Activated CD4-positive, alpha-beta T cell treated with anti-CD3 and anti-CD28 coated beads, Interleukin-2, amount 50 U/mL, for 48 hours (primary cell): ENCODE measurements at places on chromosomes 13 and 19.

GRCh38 chr13:90640976-90641375 lies 706.5 kb upstream of the MIR17HG start:
- no peak for DNase-seq

DNA sequence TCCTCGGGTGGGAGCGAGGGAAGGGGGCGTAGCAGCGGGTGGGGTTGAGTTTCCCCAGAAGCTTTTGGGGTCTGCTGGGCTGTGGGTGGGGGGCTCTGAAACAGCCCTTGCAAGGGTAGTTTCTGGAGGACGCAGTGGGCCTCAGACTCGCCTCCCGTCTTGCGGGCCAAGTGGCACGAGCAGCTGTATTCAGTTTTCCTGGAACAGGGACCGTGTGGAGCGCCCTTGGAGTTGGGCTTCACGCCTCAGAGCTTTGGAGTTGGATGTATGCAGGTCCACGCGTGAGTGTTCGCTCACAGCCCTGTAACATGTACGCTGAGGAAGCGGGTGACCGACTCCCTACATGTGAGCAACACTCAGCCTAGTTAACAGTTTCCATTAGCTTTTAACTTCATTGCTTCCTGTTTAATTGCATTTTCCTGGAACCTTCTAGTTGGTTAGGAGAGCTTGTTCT lies 603 bp downstream of the TM9SF2 start:
- peak; percentile 39 for DNase-seq

DNA sequence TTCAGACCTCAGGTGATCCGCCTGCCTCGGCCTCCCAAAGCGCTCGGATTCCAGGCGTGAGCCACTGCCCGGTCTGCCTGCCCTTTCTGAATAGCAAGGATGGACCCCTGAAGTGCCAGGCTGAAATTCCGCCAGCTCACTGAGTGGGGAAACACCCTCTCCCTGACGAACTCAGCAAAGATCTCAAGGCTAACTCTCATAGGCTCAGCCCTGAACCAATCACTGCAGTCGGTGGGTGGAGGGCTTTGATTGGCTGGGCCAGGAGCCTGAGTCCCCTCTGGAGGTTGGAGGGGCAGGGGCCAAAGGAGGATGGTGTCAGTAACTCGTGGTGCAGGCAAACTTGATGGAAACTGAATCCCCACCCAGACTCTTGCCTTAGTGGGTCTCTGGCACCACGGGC lies 11.2 kb upstream of the COMP start:
- no peak for DNase-seq

GRCh38 chr19:2164020-2164998 lies 576 bp downstream of the DOT1L start:
- peak; percentile 56 for DNase-seq

GRCh38 chr13:50389726-50390125 lies 374.5 kb downstream of the KCNRG start:
- no peak for DNase-seq

DNA sequence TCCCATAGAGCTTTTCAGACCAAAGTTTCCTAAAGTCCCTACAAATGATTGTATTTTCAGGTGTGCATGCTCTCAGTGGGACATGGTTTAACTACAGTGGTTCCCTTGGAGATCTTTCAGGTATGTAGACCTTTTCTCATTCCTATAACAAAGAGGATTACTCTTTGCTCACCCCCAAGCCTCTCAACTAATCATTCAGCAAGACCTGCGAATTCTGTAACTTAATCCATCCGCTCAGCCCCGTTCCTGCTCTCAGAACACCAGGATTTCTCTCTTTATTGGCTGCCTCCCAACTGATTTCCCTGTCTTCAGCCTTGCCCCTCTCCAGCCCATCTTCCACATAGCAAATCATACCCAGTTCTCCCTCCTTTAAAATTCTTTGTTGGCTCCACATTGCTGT lies 253.6 kb downstream of the MTUS2 start:
- DNase-seq = no peak

GRCh38 chr13:75375329-75375728 lies 106.6 kb downstream of the TBC1D4 start:
- no peak for DNase-seq

DNA sequence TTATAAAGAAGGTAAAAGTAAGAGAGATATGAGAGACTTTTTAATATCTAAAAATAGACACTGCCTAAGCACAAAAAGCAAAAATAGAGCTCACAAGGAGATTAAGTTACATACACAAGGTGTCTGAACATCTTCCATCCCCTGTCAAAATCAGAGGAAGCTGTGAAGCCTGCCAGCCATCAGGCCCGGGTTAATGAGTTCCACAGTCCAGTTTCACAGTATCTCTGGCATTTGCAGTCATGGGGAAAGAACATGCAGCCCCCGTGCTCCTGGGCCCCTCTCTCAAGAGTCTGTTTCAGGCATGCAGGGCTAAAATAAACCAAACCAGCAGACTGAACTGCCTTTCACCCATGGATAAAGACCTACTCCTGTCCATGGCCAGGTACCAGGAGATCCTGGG lies 79.2 kb downstream of the TBC1D4 start:
- DNase-seq = no peak

- DNase-seq = peak; percentile 25
Measured at GRCh38 chr13:46831588-46832194, 34.7 kb upstream of the ESD start.

- no peak for DNase-seq
Measured at GRCh38 chr13:51175639-51176038, 46.6 kb upstream of the FAM124A start.

- DNase-seq = no peak
Measured at GRCh38 chr19:14603990-14604387, 21.1 kb downstream of the CLEC17A start.

GRCh38 chr13:38951525-38952313 lies 38.9 kb downstream of the STOML3 start:
- peak; percentile 6 for DNase-seq

- DNase-seq = no peak
Measured at GRCh38 chr13:114310956-114311355, 3.3 kb upstream of the CHAMP1 start.

- no peak for DNase-seq
Measured at GRCh38 chr13:107836685-107837084, 378.7 kb downstream of the LIG4 start.

DNA sequence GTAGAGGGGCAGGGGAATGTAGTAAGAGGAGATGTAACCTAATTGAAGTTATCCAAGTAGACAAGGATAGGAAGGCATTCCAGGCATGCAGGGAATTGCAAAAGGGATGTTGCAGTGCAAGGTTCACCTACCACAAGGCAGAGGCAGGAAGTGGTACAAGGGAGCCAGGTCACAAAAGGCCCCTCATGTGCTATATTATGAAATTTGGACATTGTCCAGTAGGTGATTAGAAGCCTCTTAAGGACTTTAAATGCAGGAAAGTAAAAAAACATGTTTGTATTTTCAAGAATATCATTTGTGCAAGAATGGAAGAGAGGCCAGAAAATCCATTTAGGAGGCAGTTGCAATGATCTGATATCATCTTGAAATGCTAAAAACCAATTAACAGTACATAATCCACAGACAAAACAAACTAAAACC lies 111.4 kb downstream of the FRY start:
- DNase-seq = no peak

DNA sequence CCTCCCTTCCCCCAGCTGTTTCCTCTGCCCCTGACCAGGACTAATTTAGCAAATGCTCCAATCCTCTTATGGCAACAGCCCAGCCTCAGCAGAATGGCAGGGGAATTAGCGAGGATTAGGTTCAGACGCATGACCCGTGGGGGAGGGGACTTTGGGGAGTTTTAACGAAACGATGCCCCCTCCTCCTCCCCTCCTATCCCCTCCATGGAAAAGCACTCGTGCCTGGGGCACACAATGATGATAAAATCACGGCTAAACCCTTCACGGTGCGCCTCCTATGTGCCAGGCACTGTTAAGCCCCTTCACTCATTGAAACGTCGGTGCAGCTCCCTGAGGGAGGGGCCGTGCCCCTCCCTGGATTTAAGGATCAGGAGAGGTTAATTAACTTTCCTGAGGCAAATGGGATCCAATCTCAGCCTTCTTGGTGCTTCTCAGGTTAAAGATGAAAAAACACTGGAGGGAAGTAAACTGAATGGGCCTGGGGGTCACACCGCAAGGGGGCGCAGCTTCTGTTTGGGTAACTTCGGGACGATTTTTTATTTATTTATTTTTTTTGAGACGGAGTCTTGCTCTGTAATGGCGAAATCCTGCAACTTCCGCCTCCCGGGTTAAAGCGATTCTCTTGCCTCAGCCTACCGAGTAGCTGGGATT lies 10.1 kb upstream of the TPRX2 start:
- DNase-seq = peak; percentile 56

- DNase-seq = no peak
Measured at GRCh38 chr19:1975162-1975480, 34.1 kb downstream of the CSNK1G2 start.

- no peak for DNase-seq
Measured at GRCh38 chr13:94209117-94209516, 270.4 kb downstream of the DCT start.

- no peak for DNase-seq
Measured at GRCh38 chr13:70388935-70389334, 280.7 kb upstream of the KLHL1 start.

DNA sequence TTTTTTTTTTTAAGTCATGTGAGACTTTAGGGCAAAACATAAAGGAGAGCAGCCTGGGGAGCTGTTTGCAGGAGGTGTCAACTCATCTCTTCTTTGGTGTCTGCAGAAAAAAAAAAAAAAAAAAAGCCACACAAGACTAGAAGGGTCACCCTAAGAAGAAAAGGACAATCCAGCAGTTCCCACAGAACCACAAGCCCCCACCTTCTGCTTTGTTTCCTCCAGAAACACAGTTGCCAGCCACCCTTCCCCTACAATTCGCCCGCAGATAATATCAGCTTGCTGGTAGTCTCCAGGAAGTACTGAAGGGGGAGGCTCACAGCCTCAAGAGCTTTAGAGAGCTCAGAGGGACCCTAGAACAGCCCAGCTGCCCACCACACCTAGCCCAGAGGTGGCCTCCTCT lies 22.3 kb upstream of the ZBTB7A start:
- DNase-seq = peak; percentile 39

- no peak for DNase-seq
Measured at GRCh38 chr13:36567485-36567884, 106.3 kb upstream of the SERTM1 start.

- DNase-seq = no peak
Measured at GRCh38 chr13:106560821-106561220, 7.1 kb downstream of the ARGLU1 start.

DNA sequence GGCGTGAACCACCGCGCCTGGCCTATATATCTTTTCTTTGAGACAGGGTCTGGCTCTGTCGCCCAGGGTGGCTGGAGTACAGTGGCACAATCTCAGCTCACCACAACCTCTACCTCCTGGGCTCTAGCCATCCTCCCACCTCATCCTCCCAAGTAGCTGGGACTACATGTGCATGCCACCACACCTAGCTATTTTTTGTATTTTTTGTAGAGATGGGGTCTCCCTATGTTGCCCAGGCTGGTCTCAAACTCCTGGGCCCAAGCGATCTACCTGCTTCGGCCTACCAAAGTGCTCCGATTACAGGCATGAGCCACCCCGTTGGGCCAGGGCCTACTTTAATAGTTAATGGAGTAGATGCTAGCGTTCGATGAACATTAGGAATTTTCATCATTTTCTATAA lies 3.4 kb downstream of the TNPO2 start:
- DNase-seq = no peak

- no peak for DNase-seq
Measured at GRCh38 chr13:28654276-28654675, 4.7 kb upstream of the POMP start.

DNA sequence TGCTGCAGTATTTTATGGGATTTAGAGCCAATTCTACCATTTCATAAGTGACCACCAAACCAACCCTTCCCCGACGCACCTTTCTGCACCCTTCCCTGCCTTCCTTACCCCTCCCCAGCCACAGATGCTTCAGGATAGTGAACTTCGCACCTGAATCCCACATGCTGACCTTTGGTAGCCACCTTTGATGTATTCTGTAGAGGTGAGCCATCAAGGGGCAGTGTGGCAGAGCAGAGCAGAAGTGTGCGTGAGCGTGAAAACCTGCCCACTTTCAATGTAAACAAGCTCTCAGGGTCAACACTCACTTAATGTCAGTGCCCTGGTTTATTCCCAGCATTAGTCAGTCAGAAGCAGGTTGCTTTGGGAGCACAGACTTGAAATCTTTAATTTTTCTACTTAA lies 107.7 kb downstream of the FRY start:
- DNase-seq = no peak

DNA sequence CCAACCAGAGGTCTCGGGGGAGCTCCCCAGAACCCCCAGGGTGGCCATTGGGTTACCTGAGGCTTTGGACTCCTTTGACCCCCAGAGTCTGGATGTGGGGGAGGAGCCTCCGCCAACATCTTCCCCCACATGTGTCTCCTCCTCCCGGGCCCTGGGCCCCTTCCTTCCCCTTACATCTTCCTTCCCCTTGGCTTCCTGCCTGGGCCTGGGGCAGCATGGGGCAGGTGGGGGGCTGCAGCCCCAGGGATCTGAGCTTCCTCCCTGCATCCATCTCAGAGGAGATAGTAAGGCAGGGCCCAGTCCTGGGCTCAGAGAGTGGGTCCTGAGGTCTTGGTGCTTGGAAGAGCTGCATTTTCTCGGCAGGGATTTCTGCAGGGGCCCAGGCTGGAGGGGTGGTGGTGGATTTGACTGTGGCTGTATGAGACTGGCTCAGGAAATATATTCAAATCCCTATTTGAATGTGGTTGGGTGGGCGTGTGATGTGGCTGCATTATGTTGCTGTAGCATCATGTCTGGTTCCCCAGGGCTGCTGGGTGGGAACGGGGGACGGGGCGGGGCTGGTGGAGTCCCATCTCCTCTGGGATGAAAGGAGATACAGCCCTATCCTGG lies 919 bp downstream of the VAV1 start:
- peak; percentile 67 for DNase-seq

GRCh38 chr19:40143612-40144011 lies 47.6 kb upstream of the MAP3K10 start:
- peak; percentile 35 for DNase-seq

GRCh38 chr19:18895038-18895823 lies 727 bp downstream of the CERS1 start:
- DNase-seq = no peak

DNA sequence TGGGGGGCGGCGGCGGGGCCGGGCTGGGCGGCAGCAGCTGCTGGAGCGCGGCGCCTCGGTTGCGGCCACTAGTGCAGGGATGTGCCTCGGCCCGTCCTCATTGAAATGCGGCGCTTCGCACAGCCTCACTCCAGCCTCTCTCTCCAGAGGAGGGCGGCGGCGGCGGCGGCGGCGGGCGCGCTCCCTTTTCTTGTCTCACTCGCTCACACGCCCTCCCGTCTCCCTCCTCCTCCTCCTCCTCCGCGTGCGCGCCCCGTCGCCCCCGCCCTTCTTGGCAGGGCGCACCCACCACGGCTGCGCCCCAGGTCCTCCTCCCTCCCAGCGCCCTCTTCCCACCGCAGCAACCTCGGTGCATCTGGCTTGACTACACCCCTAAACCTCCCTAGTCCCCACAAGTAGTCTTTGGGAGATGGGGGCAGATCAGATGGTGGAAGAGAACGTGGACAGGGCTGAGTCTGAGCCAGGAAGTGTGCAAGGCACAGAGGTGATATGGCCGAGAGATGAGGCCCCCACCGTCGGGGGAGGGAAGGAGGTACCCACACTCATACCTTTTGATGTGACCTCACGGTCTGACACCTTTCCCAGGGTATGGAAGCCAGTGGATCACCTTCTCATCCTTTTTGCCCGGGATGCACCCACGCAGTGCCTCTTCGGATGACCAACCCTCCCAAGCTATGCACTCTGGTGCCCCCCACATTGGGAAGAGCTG lies at the start of gene DCLK1:
Gene DCLK1, minus strand, starts transcription at position 161 of the 709 bp plus-strand sequence.
- no peak for DNase-seq

GRCh38 chr13:83499286-83499685 lies 383.0 kb downstream of the SLITRK1 start:
- DNase-seq = no peak
